Vagina (tissue), 2 donors: ENCODE measurements at places on chromosomes 1 and 21. TPM values are rescaled to one million over a fixed set of nuclear protein-coding genes. Genes with fewer than 3 reads are reported as not detected.

The CLIC6 gene
- total RNA-seq: 8.3 TPM

The HMGCS2 gene
- 22.8 TPM for total RNA-seq

The SZRD1 gene
- total RNA-seq: 52.3 TPM

The EFNA3 gene
- total RNA-seq: 22.3 TPM

The DNM3 gene
- total RNA-seq: 15.5 TPM

The AMY1C gene
- not detected for total RNA-seq

The LDLRAD2 gene
- total RNA-seq: not detected

The TTC24 gene
- not detected for total RNA-seq

The PPIAL4G gene
- not detected for total RNA-seq

The PTPRC gene
- total RNA-seq: 33.4 TPM

The AMY1A gene
- not detected for total RNA-seq

The EPRS1 gene
- total RNA-seq: 36.3 TPM

The ZBTB8A gene
- 10.1 TPM for total RNA-seq
